ENCODE measurements at places on chromosomes 7 and 10.

- no peak for DNase-seq
These were observed 147.5 kb downstream of the SEMA3D start for GRCh38 chr7:85039196-85039923.

- peak; percentile 38 for DNase-seq
These were observed 332.7 kb downstream of the ADARB2 start for GRCh38 chr10:1404323-1405260.

GRCh38 chr10:115056186-115056585 is 37.0 kb upstream of the ATRNL1 start:
- no peak for DNase-seq

- no peak for DNase-seq
These were observed 168.3 kb downstream of the GRID1 start for GRCh38 chr10:86198271-86198670.

GRCh38 chr10:75613685-75614504 is 182.5 kb downstream of the LRMDA start:
- no peak for DNase-seq

DNA sequence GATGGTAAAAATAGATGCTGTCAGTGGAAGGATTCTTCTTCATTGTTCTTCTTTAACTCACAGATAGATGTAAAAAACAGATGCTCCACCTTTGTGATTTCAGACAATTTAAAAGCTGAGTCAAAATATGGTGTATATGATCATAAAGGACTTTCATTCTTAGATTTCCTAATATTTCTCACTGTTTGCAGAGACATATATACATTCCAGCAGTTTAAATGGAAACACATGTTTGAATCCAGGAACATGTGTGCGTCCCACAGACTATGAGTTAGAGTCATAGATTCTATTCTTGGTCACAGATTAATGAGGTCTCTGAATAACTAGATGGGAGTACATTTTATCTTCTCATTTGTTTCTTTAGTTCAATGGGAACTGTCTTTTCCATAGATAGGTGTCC is 109.6 kb downstream of the BICC1 start:
- no peak for DNase-seq

DNA sequence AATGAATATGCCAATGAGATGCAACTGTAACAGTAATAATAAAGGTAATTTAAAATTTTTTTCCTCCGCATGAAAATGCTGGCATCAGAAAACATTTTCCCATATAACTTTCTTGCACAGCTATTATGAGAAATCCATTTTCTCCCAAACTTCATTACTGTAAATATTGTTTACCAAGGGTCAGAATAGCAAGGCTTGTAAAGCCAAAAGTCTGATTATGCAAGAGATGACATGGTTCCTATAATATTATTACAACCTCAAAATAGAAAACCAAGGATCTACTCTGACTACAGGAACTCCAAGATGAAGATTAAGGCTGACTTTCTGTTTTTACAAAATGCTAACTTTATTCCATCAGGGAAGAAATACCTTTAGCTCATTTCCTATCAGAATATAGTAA is 162.7 kb upstream of the CDK1 start:
- DNase-seq = no peak

- DNase-seq = no peak
These were observed 299.3 kb downstream of the GRM8 start for GRCh38 chr7:126953461-126953860.

GRCh38 chr10:43278216-43278615 is 11.4 kb upstream of the RASGEF1A start:
- DNase-seq = no peak

- no peak for DNase-seq
These were observed 3.2 kb downstream of the CSGALNACT2 start for GRCh38 chr10:43141421-43141820.

- no peak for DNase-seq
These were observed 59.9 kb upstream of the RHEB start for GRCh38 chr7:151579644-151580043.

GRCh38 chr10:122306282-122306681 is 35.2 kb downstream of the BTBD16 start:
- peak; percentile 25 for DNase-seq

GRCh38 chr7:2008936-2009540 is 223.7 kb downstream of the MAD1L1 start:
- DNase-seq = peak; percentile 50

DNA sequence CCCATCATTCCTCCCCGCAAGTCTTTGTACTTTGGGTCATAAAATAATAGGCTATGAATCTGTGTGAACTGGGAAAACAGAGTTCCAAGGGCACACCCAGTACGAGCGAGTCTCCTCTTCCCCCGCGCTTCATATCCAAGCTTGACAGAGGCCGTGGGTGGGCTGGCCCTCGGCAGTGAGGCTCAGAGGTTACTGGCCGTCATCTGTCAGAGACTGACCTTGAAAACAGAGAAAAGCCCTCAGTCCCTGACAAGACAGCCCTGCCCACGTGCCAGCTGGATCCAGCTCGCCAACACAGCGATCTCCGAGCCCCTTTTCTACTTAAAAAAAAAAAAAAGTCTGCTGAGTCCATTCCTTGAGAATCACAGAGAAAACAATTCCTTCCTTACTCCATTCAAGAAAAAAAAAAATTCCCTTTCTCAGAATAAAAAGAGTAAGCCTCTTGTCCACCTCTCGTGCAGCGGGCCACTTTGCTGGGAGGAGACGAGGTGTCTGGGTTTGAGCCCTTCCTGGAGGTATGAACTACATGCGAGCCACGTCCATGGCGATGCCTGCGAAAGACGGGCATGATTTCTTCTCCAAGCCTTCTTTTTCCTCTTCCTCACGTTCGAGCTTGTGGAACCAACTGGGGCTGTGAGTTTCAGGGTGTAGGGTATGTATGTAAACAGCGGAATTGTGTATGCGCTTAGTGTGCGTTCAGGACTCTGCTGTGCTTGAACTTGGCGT is 744 bp upstream of the BICC1 start:
- DNase-seq = peak; percentile 54

GRCh38 chr10:79277579-79278269 is 69.5 kb upstream of the PPIF start:
- no peak for DNase-seq

DNA sequence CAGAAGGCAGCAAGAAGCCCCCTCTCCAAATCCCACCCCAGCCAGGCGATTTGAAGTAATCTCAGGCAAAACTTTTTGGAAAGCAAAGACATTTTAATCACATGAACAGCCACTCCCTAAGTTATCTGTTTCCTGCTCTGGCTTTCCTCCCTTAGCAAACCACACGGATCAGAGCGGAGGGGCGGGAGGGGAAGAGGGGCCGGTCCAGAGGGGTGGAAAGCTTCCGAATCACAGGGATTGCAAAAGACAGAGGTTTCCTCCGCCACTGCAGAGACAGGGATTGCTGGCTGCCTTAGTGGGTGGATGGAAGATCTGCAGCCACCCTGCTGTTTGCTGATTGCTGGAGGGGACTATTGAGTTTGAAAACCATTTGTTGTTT is 41.2 kb downstream of the ZCCHC24 start:
- DNase-seq = peak; percentile 91

- DNase-seq = no peak
These were observed 589.5 kb downstream of the ARL4A start for GRCh38 chr7:13276977-13277376.

DNA sequence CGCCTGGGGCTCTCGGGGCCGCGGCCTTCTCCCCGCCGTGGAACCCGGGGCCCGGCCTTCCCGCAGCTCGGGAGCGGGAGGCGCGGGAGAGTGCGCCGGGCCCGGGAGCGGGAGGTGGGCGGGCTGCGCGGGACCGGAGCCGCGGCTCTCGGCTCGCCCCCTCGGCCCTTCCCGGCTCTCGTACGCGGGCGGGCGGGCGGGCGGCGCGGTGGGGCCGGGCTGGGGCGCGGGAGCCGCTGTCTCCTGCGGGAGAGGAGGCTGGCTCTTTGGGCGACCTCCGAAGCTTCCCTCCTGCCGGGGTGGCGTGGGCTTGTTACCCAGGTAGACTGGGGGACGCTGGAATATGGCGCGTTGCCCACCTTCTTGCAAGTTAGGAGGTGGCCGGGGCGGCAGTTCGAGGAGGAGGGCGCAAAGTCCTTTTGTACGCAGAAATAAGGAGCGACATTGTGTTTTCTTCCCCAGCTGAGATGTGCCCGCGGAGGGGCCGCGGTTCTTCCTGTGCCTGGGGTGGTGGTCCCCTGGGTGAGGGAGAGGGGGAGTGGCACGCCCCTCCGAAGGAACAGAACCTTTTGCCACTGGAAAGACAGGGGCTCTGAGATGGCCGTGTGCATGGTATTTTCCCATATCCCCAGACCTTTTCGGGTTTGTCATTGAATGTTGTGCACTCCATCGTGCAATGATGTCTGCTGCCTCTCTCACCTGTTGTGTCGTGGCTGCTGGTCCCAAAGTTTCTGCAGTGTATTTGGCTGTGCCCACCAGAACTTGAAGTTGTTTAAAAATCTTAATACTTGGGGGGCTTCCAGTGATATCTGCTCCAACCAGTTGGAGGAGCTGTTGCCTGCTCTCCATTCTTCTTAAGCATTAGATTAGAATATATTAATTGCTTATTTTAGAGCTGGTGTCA is 844 bp downstream of the NRF1 start:
- peak; percentile 63 for DNase-seq

DNA sequence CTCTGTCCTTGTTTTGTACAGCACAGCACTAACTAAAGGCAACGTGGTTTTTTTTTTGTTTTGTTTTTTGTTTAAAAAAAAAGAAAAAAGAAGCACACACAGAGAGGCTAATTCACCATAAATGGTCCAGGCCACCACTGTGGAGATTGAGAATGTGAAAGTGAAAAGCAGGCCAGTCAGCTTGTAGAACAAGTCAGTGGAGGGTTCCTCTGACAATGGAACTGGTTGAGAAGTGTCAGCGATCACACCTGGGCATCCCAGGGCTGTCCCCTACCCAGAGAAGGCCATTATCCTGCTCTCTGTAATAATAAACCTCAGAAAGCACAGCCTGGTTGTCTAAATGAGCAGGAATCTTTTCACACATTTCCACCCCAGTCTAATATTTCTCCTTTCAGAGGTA is 119.6 kb upstream of the ZNF438 start:
- no peak for DNase-seq

- no peak for DNase-seq
These were observed 276.5 kb downstream of the MAGI2 start for GRCh38 chr7:79176859-79177477.

- no peak for DNase-seq
These were observed 105.3 kb downstream of the ANKRD61 start for GRCh38 chr7:6136475-6136874.

DNA sequence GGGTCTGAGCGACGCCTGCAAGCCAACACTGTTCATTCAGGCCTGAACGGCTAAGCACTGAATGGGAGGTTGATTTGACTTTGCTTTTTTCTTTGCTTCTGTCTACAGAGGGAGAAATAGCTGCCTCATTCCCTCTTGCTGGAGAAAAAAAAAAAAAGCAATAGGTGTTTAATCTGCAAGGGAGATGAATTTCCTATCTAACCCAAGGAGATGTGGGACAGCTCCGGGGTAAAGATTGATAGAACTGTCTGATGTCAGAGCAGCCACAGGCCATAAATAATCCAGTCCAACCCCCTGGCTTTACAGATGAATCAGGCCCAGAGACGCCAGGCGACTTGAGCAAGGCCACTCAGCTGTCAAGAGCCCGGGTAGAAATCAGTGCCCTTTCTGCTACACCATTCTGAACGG is 168.0 kb downstream of the ARHGAP12 start:
- DNase-seq = no peak

DNA sequence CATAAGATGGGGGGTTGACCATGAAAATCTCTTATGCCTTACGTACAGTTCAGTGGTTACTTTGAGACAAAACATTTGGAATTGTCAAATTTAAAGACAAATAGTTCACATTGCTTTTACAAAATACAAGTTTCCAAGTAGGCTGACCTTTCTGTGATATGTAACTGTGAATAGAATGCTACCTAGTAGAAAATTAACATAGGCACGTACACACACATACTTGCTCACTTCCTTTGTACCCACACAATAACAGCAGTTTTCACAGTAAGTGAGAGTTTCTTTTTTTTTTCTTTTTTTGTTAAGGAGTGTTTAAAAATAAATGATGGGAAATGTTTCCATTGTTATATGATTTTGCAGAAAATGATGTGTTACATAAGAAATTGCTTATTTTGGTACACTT is 53.3 kb upstream of the SP8 start:
- no peak for DNase-seq

- DNase-seq = peak; percentile 93
These were observed at the start of gene ETV1 for GRCh38 chr7:13989126-13989948. Gene ETV1 (minus strand): TSS chr7:13989666. CDS start chr7:13989052, 614 bp downstream.

DNA sequence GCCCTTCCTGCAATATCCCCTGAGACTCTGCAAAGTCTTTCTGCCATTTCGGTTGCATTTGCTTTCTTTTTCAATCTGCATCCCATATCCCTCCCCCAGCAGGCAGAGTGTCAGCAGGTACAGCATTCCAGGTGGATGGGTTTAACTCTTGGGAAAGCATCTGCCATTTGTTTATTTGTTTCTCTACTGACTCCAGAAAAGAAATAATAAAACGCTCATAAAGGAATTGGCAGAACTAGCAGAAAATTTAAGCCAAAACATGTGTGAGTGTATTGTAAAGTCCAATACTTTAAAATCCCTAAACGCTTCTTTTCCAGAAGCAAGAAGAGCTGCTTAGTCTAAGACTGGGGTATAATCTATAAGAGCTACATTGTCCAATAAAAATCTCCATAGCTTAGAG is 393.8 kb downstream of the TNS3 start:
- no peak for DNase-seq

DNA sequence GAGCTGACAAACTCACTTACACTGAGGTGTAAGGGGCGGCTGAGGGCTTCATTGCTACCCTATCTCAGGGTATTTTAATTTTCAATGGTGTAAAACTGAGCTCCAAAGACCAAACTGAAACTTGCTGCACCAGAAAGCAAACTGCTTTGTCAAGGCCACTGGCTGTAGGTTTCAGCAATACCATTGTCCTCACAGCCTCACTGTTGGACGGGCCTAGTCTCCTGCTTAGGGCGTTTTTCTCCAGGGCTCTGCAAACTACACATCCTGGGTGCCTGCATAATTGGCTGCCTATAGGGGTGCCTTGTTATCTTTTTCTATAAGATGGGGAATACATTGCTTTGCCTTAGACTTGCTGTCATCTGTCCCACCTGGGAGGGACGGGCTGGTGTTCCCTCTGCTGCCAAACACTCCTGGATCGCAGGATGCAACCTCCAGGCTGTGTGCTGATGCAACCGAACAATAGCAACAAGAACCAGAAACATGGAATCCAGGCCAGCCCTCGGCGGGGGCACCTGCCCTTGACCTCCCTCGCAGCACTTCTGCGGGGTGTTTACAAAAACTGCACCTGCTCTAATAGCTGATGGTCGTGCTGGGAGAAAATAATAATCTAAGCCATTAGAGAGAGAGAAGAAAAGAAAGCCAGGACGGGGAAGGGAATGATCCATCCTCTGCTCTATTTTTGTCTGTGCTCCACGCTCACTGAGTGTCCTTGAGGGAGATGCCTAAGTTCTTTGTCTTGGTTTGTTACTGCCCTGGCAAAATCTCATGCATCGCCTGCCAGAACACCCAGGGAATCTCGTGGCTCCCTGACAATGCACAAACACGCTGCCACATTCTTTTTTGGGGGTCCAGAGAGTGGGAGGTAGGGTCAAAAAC is 104.5 kb downstream of the GALNT17 start:
- DNase-seq = no peak

GRCh38 chr10:120360571-120360970 is 96.5 kb upstream of the PLPP4 start:
- DNase-seq = no peak
